ENCODE measurements at places on chromosomes 16 and 17.

GRCh38 chr16:3876695-3877094 lies 3.8 kb downstream of the CREBBP start:
- DNase-seq, result no peak

DNA sequence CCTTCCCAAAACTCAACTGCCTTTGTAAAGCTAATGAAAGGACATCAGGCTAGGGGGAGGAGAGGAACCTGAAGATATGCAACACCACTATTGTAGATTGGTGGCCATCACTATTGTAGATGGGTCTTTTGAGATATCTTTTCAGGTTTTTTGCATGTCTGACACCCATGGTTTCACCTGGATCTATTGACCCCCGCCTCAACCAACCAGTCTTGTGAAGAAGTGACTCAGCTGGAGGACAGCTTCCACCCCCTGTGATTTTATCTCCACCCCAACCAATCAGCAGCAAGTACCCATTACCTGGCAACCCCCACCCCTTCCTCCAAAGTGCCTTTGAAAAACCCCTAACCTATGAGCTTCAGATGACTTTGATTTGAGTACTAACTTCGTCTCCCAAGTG lies 382.6 kb upstream of the GOT2 start:
- no peak for DNase-seq

DNA sequence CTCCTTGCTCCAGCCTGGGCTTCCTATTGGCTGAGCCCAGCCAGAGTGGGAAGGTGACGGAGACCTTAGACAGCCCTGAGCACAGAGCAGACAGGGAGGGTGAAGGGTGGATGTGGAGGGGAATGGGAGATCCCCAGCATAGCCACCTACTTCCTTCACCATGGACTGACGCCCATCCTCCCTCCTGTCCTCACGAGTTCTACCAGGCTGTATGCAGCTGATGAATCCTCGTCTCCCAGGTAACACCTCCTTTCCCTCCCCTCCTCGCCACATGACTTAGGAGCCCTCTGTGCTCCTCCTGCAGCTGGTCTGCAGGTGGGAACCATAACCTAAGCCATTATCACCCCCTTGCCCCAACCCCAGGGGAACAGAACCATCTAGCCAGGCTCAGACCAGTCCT lies 9.0 kb upstream of the CRHR1 start:
- DNase-seq, result no peak

DNA sequence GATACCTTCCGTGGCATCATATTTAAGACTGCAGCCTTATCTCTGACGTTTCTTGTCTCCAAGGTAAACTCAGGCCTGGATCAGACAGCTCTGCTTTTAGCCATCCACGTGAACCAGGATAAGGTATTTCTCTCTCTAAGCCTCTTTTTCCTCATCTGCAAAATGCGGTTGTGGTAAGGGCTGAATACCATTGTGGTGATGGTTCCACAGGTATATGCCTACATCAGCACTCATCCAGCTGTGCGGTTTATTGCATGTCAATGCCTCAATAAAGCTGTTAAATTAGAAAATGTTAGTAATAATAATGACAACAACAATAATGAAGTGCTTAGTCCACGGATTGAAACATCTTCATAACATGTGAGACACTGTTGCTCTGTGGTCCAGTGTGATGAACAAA lies 104.4 kb downstream of the GRIN2A start:
- DNase-seq, result no peak

DNA sequence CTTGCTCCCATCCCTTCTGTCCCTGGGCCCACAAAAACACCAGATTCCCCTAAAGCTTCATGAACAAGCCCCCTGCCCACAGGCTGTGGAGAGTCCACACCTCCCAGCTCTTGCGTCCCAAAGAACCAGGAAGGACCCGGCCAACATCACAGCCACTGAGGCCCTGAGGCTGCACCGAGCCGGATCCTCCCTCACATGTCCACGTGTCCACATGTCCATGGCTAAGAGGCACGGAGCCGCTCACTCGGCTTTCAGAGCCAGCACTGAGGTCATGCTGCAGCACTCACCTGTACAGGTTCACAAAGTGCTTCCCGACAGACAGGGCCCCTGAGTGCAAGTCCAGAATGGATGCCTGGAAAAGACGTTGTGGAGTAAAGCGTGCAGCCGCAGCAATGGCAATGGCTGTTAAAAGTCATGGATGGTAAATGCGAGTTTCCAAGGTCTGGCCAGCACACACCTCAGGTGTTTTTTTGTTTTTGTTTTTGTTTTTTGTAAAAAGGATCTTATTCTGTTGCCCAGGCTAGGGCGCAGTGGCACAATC lies 11.9 kb upstream of the HEXD start:
- DNase-seq, result no peak

DNA sequence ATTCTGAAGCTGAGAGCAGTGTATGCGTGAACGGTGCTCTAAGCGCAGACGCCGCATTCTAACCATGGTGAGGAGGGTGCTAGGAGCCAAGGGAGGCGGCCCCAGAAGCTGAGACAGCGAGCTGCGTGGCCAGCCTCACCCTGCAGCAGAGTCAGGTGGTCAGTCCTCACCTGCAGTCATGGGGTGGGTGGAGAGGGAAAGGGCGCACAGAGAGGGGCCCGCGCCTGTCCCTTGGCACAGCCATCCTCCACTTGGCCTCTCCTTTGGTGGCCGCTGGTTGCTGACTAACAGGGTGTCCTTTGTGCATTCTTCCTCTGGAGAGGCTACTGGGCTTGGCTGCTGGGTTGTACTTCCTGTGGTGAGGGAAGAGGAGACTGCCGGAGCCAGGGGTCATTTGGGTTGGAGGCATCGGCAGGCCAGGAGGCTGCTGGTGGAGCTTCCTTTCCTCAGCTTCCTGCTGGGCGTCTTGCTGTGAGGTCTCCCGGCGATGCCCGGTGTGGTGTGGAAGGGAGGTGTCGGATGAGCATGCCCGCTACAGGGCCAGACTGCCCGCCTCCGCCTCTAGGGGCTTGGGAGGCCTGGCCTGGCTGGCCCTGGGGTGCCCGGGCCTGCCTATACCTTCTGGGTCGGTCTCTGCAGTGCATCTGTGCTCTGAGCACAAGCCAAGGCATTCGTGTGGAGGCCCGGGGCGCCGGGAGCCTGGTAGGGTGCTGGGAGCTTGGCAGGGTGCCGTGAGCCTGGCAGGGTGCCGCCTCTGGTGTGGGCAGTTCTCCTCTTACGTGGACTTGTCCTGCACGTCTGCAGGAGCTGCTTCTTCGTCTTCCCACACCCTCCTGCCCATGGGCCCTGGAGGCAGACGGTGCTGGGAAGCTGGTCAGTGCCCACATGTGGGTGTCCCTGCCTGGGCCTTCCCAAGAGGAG lies 17.4 kb downstream of the RNF213 start:
- DNase-seq, result no peak

DNA sequence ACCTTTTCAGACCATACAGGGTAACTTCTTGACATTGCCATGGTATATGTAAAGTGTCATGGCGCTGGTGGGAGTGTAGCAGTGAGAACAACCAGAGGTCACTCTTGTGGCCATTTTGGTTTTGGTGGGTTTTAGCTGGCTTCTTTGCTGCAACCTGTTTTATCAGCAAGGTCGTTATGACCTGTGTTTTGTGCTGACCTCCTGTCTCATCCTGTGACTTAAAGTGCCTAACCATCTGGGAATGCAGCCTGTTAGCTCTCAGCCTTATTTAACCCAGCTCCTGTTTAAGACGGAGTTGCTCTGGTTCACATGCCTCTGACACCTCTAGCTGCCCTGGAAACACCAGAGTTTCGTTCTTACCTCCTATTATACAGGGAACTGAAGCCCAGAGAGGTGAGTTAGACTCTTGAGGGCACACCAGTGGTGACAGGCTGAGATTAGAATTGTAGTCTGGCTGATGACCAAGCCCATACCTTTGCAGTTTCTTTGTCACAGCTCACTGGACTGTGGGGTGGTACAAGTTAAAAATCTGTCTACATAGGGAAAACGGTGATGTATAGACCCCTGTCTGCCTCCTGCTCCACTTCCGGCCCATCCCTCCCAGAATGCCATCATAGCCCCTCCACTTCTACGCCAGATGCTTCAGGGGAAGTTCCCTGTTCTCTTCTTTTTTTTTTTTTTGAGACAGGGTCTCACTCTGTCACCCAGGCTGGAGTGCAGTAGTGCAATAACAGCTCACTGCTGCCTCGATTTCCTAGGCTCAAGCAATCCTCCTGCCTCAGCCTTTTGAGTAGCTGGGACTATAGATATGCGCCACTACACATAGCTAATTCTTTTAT lies 21.0 kb downstream of the KSR1 start:
- DNase-seq, result no peak

DNA sequence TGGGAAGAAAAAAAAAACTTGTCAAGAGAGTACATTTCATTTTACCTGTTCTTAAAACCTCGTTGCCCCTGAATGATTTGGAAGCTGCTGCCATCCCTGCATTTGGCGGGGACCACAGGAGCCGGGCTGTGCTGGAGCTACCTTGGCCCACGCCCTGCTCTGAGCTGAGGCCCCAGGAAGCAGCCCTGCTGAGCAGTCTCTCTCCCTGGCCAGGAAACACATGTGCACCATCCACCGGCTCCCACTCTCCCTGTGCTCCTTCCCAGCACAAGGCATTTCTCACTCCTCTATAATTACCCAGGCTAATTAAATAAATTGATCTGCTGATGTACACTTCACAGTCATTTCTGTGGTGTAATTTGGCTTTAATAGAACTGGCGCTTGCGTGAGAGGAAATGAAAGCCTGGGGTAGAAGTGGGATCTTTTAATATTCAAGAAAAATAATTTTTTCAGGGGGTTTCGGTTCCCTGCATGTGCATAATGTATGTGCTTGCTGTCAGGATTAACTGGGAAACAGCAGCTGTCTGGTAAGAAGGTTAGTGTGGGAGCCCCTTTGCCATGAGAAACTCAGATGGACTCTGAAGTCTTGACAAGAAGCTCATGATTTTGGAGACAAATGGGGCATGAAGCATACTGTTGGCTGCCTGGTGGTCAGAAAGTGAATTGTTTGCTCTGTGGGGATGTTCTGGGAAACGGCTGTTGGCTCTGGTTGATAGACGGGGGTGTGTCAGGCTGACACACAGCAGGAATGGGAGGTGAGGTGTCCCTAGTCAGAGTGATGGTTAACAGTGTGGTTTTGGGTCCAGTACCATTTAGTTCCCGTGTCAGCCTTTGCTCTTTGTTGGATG lies 252.3 kb upstream of the EEF2KMT start:
- no peak for DNase-seq

DNA sequence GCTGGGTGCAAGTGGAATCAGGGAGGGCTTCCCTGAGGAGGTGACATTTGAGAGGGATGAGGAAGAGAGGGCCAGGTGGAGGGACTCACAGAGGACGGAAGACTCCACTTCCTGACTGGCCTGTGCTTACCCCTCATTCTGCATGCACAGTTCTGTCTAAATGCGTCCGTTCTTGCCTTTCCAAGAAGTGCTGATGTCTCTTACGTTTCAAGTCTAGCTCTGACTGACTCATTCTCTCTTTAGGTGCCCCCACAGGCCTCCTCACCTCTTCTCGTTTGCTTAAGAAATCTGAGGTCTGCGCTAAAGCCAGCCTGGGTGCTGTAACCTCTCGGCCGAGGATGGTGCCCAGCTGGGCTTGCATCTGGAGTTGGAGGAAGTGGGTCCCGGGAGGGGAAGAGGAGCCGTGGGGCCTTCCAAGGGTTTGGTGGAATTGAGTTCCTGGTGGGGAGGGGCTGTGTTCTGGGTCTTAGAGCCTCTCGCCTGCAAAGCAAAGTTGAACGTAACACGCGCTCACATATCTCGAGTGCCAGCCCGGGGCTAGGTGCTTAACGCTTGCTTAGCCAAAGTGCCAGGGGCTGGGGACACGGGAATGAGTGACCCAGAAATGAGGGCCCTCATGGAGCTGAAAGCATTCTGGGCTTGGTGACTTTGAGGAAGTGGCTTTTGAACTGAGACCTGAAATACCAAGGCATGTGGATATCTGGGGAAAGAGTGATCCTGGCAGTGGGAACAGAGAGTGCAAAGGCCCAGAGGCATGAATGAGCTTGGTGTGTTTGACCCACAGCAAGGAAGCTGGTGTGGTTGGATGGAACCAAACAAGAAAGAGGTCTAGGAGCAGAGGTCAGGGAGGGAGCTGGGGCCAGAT lies 4.8 kb downstream of the IL4R start:
- no peak for DNase-seq

- DNase-seq, result no peak
Observed at GRCh38 chr17:55852734-55853133, 101.9 kb downstream of the PCTP start.

GRCh38 chr17:8074554-8074953 lies 13.0 kb downstream of the ALOX12B start:
- no peak for DNase-seq

DNA sequence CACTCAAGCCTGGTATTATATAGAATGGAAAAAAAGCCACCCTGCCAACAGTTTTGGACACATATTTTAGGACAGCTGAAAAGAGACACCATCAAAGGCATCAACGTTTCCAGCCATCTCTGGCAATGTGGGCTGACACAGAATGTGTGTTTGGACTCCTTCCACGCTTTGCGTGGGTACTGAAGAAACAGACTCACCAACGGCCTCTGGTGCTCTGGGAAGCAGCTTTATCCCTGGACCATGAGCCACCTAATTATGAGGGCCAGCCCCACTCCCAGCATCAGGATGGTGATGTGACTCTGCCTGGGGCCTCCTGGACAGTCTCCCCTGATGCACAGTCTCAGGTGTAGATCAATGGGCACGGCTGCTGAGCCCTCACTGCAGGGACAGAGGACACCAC lies 27.9 kb downstream of the CCDC57 start:
- DNase-seq, result no peak

GRCh38 chr17:73090396-73091202 lies 1.9 kb downstream of the SLC39A11 start:
- DNase-seq, result no peak

DNA sequence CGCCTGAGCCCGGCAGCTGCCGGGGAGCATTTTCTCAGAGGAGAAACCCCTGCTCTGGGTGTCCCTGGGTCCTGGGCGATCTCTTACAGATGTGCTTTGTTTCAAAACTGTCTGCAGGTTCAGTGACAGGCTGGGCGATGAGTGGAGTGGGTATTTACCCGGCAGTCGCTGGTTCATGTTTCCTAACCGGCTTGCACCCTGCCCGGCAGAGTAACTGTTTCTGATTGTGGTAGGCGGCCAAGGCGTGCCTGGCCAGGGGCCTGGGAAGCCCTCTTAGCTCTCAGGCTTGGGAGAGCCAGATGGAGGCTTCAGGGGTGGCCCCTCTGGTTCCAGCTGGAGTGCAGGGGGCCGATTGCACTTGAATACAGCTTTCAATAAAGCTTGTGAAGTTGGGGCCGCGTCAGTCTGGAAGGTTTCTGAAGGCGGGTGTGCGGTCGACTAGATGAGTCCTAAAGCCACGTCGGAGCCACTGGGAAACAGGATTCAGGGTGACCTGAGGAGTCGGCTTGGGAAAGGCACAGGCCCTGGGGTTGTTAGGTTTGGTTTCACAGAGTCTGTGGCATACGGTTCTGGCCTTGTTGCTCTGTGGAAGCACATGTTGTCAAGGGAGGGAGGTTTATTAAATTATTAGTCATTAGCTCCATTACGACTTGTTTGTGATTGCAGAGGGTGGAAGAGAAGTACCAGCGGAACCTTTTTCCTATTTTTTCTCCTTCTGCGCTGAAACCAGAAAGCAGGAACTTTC lies 1.4 kb downstream of the BAIAP2 start:
- DNase-seq, result no peak

DNA sequence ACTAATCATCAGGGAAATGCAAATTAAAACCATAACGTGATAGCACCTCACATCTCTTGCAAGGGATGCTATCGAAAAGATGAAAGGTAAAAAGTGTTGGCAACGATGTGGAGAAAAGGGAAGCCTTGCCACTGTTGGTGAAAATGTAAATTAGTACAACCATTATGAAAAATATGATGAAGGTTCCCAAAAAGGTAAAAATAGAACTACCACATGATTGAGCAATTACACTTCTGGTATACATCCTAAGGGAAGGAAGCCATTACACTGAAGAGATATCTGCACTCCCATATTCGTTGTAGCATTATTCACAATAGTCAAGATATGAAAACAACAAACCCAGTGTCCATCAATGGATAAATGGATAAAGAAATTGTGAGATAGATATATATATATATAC lies 21.5 kb downstream of the ABCA10 start:
- no peak for DNase-seq

Measured in ureter (tissue), 1 donor.